ENCODE measurements at places on chromosomes 1 and 21.
A peak's percentile ranks its signal among the peaks of the same experiment; 100 is the strongest.

DNA sequence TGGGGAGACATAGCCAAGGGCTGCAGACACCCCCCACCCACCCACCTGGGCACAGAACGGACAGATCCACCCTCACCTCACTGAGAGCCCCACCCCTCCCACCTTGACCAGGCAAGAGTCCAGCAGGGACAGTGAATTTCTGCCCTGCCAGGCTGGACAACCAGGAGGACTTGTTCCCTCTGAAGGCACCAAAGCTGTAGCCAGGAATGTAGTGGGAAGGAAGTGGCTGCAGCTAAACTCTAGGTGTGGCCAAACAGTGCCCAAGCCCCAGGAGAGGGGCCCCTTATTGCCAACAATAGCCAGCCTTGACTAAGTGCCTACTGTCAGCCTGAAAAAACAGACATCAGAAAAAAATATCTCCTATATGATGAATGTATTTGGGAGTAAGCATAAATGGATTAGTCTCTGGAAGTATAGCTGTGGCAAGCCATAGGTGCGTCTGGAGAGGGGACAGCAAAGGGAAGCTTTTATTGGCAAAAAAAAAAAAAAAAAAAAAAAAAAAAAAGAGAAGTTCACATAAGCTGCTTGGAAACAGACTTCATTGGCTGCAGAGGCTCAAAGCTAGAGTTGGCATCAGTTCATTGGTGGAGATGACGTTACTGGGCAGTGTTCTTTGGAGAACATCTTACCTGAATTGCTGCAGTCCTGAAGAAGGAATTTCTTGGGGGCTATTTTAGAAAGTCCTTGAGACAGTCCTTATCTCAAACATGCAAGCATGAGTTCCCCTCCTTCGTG, 64.1 kb upstream of the TMEM51 start:
- DNase-seq, result peak; percentile 59

DNA sequence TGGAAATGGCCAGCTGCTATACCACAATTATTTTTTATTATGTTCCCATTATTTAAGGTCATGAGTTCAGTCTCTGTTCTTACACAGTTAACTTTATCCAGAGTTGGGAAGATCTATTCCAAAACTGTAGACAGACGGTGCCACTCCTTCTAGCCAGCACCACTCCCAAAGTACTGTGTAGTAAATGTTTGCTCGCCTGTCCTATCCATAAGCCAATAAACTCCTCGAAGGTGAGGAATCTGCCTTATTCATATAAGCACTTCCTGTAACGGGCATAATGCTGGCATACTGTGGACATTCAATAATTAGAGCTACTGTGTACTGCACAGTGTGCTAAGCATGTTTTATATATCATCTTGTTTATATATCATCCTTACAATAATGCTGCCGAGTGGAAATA, 26.1 kb upstream of the STMN1 start:
- no peak for DNase-seq

DNA sequence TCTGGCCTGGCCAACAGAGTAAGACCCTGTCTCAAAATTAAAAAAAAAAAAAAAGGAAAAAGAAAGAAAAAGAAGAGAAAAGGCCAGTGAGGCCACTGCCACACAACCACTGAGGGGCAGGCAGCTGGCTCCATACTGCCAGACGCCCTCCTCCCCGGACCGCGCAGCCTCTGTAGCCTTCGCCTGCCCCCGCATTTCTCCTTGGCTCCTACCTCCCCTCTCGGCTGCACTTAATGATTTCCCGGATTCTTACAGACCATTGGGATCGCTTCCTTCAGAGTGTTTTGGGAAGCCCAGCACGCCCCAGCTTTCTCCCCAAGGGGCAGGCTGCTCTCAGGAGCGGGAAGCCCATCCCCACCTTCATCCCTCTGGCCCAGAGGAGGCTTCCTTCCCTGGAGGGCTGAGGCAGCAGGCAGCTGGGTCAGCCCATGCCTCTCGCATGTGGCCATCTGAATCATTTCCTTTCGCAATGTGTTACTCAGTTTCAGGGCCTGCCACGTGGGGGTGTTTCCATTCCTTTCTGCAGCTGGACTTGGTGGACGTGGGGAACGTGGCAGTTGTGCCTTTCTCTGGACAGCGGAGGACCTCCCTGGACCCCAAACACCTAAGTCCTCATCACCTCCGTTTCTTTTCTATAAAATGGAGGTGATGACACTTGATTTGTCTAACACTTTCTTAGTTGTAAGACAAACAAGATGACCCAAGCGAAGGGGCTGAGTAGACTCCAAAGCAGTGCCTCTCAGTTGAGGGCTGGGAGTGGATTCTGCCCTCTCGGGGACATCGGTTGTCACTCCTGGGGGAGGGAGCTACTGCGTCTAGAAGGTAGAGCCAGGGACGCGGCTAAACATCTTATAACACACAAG, 2.3 kb downstream of the SLC2A5 start:
- DNase-seq, result peak; percentile 90

DNA sequence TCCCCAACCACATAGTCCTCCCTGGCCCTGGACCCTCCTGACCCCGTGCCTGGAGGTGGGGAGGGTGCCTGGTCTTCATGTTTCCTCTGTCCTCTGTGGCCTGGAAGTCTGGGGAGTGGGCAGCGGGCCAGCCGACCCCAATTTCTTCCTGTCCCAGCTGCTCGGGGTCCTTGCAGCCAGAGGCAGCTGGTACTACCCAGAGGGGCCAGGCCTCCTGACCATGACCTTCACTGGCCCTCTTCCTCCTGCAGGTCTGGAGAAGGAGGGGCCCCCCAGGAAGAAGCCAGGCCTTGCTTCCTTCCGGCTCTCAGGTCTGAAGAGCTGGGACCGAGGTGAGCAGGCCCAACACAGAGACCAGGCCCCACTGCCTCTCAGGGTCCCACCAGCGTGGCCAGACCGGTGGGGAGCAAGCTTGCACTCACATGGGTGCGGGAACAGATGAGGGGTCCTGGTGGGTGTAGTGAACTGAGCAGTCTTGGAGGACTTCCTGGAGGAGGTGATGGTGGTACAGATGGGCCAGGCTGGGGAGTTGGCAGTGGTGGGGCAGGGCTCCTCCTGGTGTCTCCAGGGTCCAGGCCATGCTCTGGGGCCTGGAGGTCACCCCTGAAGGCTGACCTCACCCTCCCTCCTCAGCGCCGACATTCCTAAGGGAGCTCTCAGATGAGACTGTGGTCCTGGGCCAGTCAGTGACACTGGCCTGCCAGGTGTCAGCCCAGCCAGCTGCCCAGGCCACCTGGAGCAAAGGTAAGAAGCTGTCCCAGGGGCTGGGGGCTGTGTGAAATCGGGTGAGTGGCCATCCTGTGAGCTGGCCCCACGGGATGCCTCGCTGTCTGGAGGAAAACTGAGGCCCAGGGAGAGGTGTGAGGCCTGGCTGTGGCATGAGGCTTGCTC, 32.7 kb downstream of the TRIM11 start:
- no peak for DNase-seq

All from inflammatory macrophage (primary cell).